CD4-positive, alpha-beta T cell treated with Interleukin-6 at 100 ng/mL for 8 hours (primary cell): ENCODE measurements at places on chromosomes 1 and 21.

DNA sequence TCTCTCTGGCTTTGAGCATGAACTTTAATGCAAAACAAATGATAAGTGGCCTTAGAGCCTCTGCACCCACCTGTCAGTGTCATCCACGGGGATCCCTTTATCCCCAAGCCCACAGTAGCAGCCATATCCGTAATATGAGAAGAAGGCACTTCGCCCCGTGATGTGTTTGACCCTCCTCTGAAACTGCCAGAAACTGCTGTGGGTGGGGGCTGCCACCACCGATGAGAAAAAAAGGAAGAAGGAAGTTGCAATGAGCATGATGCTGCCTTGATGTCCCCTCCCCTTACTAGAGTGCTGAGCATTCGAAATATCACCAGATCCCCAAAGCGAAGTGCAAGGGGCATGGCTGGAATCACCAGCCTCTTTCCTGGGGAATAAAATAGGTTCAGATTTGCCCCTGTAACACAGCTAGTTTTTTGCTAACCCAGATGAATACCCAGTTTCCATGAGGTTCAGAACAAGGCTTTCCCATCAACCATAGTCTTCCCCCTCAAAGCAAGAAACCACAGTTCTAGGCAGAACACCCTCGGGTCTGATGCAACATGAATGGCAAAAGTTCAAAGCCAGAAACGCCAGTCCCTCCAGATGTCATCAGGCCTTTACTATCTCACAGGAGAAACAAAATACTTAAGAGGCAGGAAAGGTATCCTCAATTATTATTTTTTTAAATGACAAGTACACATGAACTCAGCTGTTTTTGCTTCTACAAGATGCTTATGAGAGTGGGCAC is 10.8 kb upstream of the UBXN10 start:
- no peak for DNase-seq

DNA sequence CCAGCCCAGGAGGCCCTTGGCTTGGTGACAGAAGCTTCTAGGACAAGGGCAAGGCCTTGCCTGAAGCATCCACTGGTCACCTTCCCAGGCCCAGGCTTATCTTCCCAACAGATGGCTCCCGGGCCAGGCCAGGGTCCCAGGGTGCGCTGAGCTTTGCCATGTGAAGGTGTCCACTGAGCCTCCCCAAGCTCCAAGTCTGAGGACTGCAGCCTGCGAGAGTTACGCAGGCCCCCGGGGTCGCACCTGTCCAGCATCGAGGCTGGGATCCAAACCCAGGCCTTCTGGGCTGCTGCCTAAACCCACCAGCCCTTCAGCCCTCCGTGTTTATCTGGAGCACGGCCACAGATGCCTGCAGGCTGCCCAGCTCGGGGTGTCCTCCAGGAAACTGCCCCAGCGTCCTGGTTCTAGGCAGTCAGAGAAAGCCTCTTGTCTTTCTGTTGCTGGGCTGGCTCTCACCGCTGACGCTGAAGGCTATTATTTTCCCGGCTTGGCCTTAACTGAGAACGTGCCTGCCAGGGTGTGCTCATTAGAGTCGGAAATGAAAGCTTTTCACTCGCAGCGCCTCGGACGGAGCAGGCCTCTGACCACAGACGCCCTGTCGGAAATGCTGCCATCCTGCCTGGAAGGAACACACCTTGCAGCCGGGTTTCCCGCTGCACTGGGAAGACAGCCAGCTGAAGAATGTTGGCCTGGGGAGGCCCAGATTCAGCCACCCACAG is 71.4 kb downstream of the MEGF6 start:
- no peak for DNase-seq

GRCh38 chr1:43300378-43301094 is at the start of gene TIE1:
TIE1 (plus strand) TSS chr1:43300982; CDS start chr1:43301072, 90 bp downstream.
- DNase-seq: no peak

GRCh38 chr1:77948841-77949424 is 29.9 kb downstream of the FUBP1 start:
- DNase-seq: no peak

GRCh38 chr1:206029484-206029883 is 5.8 kb upstream of the CTSE start:
- DNase-seq: no peak

- no peak for DNase-seq
Observed at GRCh38 chr21:22474403-22474802, 1476.2 kb downstream of the NCAM2 start.

- DNase-seq: no peak
Observed at GRCh38 chr1:212814537-212815334, 23.0 kb downstream of the TATDN3 start.

GRCh38 chr1:85707267-85707989 is 805 bp downstream of the ZNHIT6 start:
- no peak for DNase-seq
